Spinal cord (tissue), 10 donors: ENCODE measurements at places on chromosomes 11 and 22.

GRCh38 chr11:45688472-45689033, 23.1 kb upstream of the CHST1 start:
- DNase-seq: no peak

DNA sequence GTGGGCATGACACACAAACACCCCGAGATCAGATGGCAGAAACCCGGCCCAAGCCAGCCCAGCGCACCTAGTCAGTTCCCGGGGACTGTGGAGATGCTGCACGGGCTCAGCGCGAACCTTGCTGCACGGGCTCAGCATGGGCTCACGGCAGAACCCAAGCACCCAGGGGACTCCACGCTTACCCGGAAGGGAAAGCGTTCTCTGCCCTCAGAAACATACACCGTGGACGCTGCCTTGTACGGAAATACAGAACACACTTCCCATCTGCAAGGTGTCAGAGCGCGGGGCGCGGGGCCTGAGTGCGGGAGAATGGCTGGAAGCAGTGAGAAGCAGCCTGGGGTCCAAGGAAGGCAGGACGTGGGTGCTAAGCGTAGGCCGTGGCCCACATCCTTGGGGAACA, 319.9 kb downstream of the NTM start:
- DNase-seq: no peak

DNA sequence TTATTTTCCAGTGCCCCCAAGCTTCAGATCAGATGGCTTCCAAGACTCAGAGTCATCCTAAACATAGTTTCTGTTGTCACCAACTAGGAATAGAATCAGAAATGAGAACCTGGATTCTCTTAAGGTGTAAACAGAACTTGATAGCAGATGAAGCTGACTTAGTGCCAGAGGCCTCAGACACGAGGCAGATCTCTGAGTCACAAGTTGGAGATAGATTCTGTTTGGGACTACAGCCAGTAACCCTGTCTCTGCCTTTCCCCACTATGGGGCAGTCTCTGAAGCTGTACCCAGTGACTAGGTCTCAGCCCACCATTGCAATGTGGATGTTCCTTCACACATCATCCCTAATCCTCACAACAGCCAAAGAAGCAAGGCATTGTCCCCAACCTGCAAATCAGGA, 25.4 kb downstream of the NEU3 start:
- no peak for DNase-seq

- no peak for DNase-seq
Observed at GRCh38 chr11:36066891-36067290, 123.0 kb downstream of the LDLRAD3 start.

DNA sequence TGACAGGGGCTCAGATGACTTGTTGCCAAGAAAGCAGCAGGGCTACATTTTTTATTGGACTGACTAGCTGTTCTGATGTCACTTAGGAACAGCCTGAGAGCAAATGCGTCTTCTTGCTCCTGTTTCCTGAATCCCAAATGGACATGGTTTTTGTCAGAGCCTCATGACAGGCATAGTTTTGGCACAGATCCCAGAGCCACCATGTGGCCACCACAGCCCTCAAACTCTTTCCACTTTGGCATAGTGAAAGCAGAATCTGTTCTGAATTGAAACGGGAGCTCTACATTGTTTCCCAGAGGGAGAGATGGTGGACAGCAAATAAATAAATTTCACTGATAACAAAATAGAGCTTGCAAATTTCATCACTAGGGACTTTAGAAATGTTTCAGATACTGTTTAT, 222.2 kb downstream of the C11orf87 start:
- peak; percentile 77 for DNase-seq

GRCh38 chr11:5043380-5043779, 2.9 kb upstream of the OR52J3 start:
- DNase-seq: no peak

DNA sequence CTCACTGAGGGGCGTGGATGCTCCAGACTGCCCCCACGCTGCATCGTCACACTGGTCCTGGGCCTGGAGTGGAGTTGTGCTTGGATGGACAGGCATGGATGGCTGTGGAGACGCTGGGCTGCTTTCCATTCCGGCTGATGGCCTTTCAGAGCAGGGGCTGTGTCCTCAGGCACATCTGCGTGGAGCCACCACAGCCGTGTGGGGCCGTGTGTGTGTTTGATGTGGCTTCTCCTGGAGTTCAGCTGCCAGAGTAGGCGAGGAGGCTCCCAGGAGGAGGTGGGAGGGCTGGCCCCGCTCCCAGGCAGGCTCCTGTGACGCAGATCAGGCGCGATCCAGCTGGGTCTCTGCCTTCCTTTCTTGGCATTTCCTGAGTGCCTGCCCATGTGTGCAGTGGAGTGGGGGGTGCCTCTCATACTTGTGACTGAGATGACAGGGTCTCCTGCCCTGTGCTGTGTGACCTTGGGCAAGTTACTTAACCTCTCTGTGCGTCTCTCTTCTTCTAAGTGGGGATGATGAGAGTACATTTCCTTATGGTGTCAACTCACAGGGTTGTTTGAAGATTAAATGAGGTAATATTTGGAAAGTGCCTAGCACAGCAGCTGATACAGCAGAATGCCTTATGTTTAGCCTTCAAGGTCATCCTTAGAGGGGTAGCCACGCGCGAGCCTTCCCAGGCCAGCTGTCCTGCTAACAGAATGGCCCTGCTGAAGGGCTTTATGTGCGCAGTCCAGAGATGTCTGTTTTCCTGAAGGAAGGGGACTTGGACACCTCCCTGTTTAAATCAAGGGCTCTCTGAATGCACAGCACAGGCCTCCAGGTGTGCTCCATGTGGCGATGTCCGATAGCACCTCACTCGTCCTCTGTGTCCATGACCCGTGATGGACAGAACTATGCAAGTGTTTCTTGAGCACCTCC, 33.5 kb downstream of the GLB1L2 start:
- no peak for DNase-seq

DNA sequence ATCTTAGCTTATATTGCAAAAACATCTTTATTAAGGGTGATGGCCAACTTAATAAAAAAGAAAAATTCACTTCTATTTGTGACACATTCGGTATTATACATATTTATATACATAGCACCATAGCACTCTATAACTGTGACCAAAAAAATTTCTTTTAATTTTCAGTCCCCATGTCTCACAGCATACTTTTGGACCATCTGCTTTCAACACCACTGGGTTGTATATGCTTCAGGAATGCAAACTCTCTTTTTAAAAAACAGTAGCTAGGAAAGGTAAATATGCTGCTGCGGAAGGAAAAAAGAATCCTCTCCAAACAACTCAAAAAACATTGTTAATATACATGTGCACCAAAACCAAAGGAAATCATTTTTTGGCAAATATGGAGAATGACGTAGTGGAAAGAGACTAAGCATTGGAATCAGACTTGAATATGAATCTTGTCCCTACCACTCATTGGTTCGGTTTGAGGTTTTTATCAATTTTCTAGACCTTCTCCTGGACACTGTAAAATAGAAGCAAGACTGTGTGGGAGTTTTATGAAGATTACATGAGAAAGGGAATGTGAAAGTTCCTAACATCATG, 227.9 kb downstream of the BLID start:
- no peak for DNase-seq

DNA sequence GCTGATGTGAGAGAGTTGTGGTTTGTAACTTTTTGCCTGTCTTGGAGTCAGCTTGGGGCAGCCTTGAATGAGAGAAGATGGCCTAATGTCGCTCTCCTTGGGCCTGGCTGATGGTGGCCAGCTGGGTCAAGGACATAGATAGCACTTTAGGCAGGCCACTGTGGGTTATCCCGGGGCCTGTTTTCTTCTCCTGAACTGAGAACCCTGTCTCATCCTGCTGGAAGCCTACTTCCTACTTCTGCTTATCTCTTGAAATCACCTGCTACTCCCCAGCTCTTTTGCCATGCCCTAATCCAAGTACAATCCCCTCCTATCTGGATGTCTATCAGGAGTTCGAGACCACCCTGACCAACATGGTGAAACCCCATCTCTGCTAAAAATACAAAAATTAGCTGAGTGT, 49.5 kb downstream of the OSBP2 start:
- DNase-seq: no peak

- no peak for DNase-seq
Observed at GRCh38 chr11:11988099-11988651, 20.3 kb downstream of the DKK3 start.
